Hepatocyte (in vitro differentiated cells): ENCODE measurements at places on chromosomes 12 and 14. TPM values are rescaled to one million over a fixed set of nuclear protein-coding genes. Genes with fewer than 3 reads are reported as not detected.

The KIF5A gene
- 0.03 and 0.16 TPM in 2 replicates for total RNA-seq

The TAS2R7 gene
- total RNA-seq = not detected in 2 replicates

The GPR132 gene
- total RNA-seq = 0.24 and 0.83 TPM in 2 replicates

The RAD52 gene
- 11.8 and 13.4 TPM in 2 replicates for total RNA-seq

The B3GNT4 gene
- 0.13 TPM in 1 of 2 replicates, not detected in the other for total RNA-seq

The CEP290 gene
- total RNA-seq = 14.4 and 17.0 TPM in 2 replicates
